Activated CD8-positive, alpha-beta T cell treated with anti-CD3 and anti-CD28 coated beads, Interleukin-2, amount 10 ng/mL, durations not matched to agents 7 days and 5 days (primary cell): ENCODE measurements at places on chromosomes 6 and 20. TPM values are rescaled to one million over a fixed set of nuclear protein-coding genes. Genes with fewer than 3 reads are reported as not detected.
A peak's percentile ranks its signal among the peaks of the same experiment; 100 is the strongest.

Gene ANKRD66
- total RNA-seq: not detected

Gene RSPO3
- not detected for total RNA-seq

Gene OR2J2
- total RNA-seq: not detected

Gene DEF6
- 191 TPM for total RNA-seq

Gene BTN1A1
- total RNA-seq: not detected

Gene ERVFRD-1
- total RNA-seq: not detected

Gene CALHM5
- not detected for total RNA-seq

Gene BTN3A1
- 45.6 TPM for total RNA-seq

Gene GLP1R
- total RNA-seq: not detected

Gene CARMIL1
- total RNA-seq: 4.8 TPM

Gene PPIL6
- total RNA-seq: not detected

DNA sequence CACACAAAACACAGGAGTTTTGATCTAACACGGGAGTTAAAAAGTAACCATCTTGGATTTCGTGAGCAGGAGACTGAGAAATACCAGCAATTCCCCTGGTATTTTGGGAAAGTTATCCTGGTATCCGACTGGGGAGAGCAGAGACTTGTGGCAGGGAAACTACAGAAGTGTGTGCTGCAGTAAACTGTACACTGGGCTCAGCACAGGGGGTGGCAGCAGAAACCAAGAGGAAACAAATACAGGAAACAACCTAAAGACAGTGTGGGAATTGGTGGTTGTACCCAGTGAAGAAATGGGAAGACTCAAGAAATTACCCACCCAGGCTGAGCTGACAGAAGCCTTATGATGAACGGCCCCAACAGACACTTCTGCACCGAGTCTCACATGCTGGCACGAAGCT lies 109.8 kb downstream of the CHD6 start:
- peaks cover 8% of the 10 kb centered on the region for H3K4me1 ChIP-seq
- DNase-seq: no peak
- no peaks in the 10 kb centered on the region for H3K27me3 ChIP-seq
- no peak overlapping the region for H3K27ac ChIP-seq
- no peak overlapping the region for H3K4me3 ChIP-seq

DNA sequence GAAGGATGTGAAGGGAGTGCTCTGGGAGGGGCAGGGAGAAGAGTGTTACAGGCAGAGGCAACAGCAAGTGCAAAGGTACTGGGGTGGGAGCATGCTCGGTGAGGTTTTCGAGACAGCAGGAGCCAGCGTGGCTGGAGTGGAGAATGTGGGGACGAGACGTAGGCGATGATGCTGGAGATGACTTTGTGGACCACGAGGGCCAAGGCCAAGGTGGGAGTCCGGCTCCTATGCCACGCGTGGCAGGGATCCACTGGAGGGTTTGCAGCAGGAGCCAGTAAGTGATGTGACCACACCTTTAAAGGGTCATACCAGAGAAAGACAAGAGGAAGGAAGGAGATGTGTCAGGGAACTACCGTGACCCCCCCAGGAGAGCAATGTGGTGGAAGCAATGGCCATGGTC lies 7.3 kb downstream of the PTGIS start:
- no peak overlapping the region for H3K4me3 ChIP-seq
- H3K27ac ChIP-seq: no peak overlapping the region
- peaks cover 32% of the 10 kb centered on the region for H3K27me3 ChIP-seq
- no peak for DNase-seq
- peaks cover 17% of the 10 kb centered on the region for H3K36me3 ChIP-seq

GRCh38 chr6:5930143-5930770 lies 76.5 kb downstream of the NRN1 start:
- peaks cover 27% of the 10 kb centered on the region for H3K27me3 ChIP-seq
- no peak overlapping the region for H3K4me3 ChIP-seq
- no peaks in the 10 kb centered on the region for H3K36me3 ChIP-seq

GRCh38 chr20:22339091-22339881 lies 245.1 kb downstream of the FOXA2 start:
- H3K27me3 ChIP-seq: peaks cover 2% of the 10 kb centered on the region
- DNase-seq: peak; percentile 62
- H3K27ac ChIP-seq: no peak overlapping the region
- H3K4me3 ChIP-seq: no peak overlapping the region
- H3K4me1 ChIP-seq: peaks cover 1% of the 10 kb centered on the region

DNA sequence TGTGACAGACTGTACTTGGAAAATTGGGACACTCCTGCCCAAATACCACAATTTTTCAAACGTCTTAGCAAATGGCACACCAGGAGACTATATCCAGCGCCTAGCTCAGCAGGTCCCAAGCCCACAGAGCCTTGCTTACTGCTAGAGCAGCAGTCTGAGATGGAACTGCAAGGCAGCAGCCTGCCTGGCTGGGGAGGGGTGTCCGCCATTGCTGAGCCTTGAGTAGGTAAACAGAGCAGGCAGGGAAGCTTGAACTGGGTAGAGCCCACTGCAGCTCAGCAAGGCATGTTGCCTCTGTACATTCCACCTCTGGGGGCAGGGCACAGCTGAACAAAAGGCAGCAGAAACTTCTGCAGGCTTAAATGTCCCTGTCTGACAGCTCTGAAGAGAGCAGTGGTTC lies 1003.3 kb upstream of the MAP3K7 start:
- DNase-seq: no peak
- H3K36me3 ChIP-seq: no peaks in the 10 kb centered on the region
- H3K4me1 ChIP-seq: no peaks in the 10 kb centered on the region

DNA sequence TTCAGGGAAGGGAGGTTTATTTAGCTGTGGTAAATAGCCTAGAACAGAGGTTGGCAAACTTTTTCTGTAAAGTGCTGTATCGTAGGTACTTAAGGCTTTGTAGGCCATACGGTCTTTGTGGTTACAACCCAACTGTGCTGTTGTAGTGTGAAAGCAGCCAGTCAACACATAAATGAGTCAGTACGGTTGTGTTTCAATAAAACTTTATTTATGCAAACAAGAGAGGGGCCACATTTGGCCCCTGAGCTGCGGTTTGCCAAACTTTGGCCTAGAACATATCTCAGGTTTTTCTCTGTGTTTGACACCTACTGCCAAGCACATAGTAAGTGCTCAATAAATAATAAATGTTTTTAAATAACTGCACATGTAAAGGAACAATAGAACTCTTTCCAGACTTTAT lies 102.2 kb downstream of the RNF144B start:
- no peak for DNase-seq
- H3K36me3 ChIP-seq: no peaks in the 10 kb centered on the region
- H3K4me3 ChIP-seq: no peak overlapping the region
- H3K27me3 ChIP-seq: no peaks in the 10 kb centered on the region
- peaks cover 6% of the 10 kb centered on the region for H3K4me1 ChIP-seq
- no peak overlapping the region for H3K27ac ChIP-seq

GRCh38 chr6:35034411-35035191 lies 106.5 kb downstream of the TCP11 start:
- no peak overlapping the region for H3K4me3 ChIP-seq
- H3K27me3 ChIP-seq: no peaks in the 10 kb centered on the region
- no peaks in the 10 kb centered on the region for H3K4me1 ChIP-seq
- DNase-seq: no peak

DNA sequence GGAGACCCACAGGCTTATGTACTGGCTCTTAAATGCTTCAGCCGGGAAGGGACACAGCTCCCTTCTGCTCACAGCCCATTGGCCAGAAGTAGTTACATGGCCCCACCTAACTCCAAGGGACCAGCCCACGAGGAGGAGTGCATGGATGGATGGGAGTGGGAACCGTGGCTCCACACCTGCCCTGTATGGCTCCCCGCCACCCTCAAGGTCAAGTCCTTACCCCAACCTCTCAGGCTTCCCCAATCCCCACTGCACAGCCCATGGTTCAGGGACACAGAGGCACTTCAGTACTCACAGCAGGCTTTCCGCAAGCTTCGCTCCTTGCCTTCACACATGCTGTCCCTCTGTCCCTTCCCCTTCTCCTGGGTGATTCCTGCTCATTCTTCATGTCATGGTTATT lies 137.9 kb upstream of the KCNG1 start:
- no peak for DNase-seq
- H3K27ac ChIP-seq: no peak overlapping the region
- H3K4me3 ChIP-seq: no peak overlapping the region

DNA sequence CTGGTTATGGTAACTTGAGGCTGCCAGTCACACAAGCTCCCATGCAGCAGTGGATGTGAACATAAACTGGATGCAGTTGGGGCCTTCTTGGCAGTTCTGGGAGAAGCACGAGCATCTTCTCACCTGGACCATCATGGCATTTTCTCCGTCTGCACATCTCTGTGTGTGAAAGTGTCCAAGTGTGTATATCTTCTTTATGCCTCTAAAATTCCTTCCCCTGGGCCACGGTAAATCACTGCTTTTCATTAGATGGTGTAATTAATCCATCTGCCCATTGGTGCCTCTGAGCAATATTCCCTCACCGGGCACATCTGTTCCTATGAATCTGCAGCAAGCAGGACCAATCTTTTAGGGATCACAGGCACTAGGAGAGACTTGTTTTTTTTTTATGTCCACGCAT lies 138.0 kb downstream of the MAP3K7 start:
- no peak for DNase-seq
- H3K27ac ChIP-seq: no peak overlapping the region
- no peaks in the 10 kb centered on the region for H3K27me3 ChIP-seq
- H3K4me1 ChIP-seq: peaks cover 20% of the 10 kb centered on the region

DNA sequence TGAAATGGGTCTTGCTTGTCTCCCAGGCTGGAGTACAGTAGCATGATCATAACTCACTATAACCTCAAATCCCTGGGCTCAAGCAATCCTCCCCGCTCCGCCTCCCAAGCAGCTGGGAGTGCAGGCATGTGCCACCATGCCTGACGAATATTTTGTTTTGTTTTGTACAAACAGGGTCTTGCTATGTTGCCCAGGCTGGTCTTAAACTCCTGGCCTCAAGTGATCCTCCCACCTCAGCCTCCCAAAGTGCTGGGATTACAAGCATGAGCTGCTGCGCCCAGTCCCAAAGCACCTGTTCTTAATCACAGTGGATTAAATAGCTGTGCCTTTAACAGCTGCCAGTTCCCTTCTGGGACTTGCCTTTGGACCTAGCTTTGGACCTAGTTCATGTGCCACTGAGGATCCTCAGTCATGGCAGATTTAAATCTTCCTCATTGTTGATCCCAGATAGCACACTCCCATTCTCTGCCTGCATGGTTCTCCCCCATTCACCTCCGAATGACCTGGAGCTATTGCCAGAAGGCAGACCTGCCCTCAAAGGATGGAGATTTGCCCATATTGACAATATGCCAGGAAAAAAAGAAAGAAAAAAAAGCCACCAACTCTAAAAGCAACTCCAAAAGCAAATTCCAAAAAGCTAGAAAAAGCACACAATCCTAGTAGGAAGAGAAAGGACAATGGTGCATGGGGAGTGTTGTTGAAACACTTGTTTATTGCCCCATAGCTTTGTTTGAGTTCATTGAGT lies 10.6 kb downstream of the POFUT1 start:
- H3K27ac ChIP-seq: no peak overlapping the region
- no peaks in the 10 kb centered on the region for H3K27me3 ChIP-seq

- no peak overlapping the region for H3K4me3 ChIP-seq
- H3K4me1 ChIP-seq: peaks cover 20% of the 10 kb centered on the region
- peak overlapping the region; percentile 33 for H3K27ac ChIP-seq
- peaks cover 13% of the 10 kb centered on the region for H3K36me3 ChIP-seq
Measured at GRCh38 chr20:46350201-46350985, 42.1 kb upstream of the CDH22 start.

DNA sequence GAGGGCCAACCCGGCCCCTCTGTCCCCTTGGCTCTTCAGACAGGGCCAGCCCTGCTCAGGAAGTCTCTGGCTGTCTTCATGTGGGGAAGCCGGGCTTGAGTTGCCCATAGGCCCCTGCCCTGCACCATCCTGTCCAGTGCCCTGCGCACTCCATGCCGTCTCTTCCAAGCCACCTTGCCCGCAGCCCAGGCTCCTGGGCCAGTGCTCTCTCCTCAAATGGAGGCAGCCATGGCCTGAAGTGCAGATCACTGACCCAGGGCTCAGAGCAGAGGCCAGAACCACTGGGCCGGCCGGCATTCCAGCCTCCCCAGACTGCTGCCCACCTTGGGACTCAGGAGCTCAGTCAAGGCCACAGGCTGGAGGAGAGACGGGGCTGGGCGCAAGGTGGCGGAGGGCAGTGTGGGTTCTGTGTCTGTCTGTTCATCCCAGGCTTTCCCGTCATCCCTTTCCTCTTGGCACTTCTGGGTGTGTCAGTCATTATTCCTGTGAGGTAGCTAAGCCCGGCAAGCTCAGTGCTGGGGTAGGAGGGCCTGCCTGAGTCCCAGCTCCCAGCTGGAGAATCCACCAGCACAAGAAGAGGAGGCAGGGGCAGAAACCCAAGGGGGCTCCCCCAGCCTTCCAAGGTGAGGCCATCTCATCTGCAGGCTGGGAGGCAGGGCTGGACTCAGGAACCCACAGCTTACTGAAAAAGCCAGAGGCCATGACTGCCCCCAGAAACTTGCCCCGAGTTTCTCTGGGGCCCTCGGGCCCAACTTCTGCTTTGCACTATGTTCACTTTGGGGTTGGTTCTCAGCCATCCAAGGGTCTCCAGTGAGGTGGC lies 22.4 kb downstream of the SDCBP2 start:
- H3K36me3 ChIP-seq: peaks cover 3% of the 10 kb centered on the region
- H3K27me3 ChIP-seq: no peaks in the 10 kb centered on the region
- no peak overlapping the region for H3K4me3 ChIP-seq
- no peak overlapping the region for H3K27ac ChIP-seq
- DNase-seq: no peak

DNA sequence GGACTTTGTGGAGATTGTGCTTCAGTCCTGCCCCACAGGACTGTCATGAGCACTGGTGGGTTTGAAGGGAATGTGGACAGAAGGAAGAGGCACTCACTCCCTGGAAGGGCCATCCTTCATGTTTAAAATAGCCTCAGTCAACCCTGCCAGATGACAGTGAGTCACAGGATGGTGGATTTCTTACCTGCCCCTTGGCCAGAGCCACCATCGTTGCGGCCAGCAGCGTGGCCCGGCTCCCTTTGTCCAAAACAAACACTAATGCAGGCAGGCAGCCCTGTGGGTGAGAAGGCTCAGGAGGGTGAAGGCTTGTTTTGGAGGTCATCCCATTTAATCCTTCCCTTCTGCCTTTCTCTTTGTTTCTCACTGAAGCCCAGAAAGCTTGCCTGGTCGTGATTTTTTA lies 422.7 kb downstream of the CD83 start:
- DNase-seq: no peak
- H3K27me3 ChIP-seq: no peaks in the 10 kb centered on the region
- H3K4me3 ChIP-seq: no peak overlapping the region
- H3K36me3 ChIP-seq: no peaks in the 10 kb centered on the region
- H3K4me1 ChIP-seq: peaks cover 19% of the 10 kb centered on the region

DNA sequence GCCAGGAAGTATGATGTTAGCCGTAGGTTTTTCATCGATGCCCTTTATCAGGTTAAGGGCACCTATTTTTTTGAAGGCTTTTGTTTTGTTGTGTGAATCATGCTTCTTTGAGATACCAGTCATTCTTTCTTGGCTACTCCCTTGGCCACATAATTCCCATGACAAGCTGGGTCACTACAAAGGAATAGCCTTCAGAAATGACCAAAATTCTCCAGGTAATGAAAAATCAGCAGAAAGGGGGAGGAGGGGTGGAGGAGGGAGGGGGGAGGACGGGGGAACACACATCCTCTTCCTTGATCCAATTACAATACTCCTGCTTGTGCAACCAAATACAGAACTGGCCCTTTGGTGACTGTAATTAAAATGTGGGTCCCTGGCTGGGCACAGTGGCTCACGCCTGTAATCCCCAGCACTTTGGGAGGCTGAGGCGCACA lies 21.7 kb upstream of the TGM2 start:
- no peaks in the 10 kb centered on the region for H3K4me1 ChIP-seq
- H3K27me3 ChIP-seq: peaks cover 5% of the 10 kb centered on the region
- no peaks in the 10 kb centered on the region for H3K36me3 ChIP-seq
- H3K4me3 ChIP-seq: no peak overlapping the region
- H3K27ac ChIP-seq: no peak overlapping the region
- no peak for DNase-seq

- H3K4me1 ChIP-seq: no peaks in the 10 kb centered on the region
- no peak overlapping the region for H3K4me3 ChIP-seq
Measured at GRCh38 chr20:47711046-47711752, 74.1 kb downstream of the SULF2 start.
